Left ventricle myocardium inferior (tissue), 1 donor: ENCODE measurements at places on chromosomes 3 and 15.

DNA sequence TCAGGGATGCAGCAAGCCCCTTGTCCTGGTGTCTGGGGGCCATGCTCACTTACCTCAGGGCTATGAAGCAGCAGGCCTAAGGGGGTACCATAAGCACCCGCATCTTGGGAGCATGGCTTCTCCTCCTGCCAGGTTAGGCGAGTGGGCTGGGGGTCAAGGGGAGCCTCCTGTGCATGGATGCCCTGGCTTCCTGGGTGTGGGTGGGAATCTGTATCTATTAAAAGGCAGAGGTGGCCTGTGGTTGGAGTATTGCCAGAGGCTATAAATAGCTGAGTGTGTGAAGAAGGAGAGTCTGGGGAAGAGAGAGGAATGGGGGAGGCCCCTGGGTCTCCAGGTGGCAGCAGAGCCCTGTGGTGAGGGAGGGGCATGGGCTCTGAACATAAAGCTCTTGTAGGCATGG is 19.5 kb downstream of the ACVR2B start:
- DNase-seq, result no peak

GRCh38 chr15:99562238-99562637 is 3.5 kb upstream of the MEF2A start:
- DNase-seq, result no peak

DNA sequence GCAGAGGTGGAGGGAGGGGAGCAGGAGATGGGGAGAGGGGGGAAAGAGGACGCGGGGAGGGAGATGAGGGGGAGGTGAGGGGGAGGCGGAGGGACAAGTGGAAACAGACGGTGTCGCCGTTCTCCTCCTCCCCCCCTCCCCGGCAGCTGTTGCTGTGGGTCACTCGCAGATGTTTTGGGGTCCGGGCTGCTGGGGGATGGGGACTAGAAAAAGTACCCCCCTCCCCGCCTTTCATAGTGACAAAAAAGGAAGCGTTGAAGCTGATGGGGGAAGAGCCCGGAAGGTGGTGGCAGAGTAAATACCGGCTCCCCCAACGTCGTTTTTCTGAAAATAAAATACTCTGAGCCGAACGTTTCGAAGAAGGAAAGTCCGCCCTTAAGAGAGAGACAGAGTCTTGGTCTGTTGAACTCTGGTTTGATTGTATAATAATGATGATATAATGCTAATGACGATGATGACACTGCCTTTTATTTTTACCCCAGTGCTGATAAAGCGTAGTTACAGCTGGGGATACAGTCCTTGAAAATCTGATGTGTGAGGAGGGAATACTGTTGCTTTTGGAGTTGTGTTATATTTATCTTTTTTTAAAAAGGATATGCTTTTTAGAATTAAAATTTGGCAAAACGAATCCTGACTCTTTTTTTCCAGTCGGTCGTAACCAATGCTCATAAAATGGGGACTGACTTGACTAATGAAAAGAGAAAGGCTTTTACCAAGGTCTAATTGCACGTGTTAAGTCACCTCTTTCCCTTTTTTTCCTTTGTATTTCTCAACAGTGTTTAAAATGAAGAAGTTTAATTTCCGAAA is 993 bp downstream of the STXBP5L start:
- DNase-seq, result no peak

DNA sequence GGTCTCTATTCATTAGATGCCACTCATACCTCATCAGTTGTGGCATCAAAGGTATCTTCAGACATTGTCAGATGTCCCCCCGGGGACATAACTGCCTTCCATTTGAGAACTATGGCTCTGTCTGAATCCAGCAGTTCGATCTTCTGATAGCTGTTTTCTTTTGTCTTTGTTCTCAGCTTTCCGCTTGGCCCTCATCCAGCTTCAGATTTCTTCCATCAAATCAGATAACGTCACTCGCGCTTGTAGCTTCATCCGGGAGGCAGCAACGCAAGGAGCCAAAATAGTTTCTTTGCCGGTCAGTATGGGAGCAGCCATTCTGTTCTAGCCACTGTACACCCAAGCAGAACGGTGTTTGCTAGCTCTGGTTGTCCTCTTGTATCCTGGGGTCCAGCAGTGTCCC is 4.4 kb downstream of the NIT2 start:
- DNase-seq, result no peak

DNA sequence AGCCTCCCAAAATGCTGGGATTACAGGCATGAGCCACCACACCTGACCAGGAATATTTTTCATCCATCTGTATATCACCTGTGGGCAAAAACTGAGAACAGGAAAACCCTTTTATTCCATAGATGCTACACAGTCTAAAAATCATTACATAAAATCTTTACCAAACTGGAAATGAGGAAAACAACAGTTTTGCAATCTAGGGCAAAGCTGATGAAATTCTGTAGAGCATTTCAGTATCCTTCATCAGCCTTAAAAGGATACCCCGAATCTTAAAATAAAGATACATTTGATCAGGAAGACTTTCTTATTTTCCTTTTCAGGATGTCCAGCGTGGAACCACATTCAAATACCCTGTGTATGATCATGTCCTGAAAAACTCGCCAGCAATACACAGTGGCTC is 7.1 kb downstream of the SIAH2 start:
- DNase-seq, result no peak

- DNase-seq, result no peak
Measured at GRCh38 chr3:59318881-59319280, 269.1 kb upstream of the CFAP20DC start.

GRCh38 chr3:48852151-48852550 is 4.5 kb upstream of the PRKAR2A start:
- no peak for DNase-seq

DNA sequence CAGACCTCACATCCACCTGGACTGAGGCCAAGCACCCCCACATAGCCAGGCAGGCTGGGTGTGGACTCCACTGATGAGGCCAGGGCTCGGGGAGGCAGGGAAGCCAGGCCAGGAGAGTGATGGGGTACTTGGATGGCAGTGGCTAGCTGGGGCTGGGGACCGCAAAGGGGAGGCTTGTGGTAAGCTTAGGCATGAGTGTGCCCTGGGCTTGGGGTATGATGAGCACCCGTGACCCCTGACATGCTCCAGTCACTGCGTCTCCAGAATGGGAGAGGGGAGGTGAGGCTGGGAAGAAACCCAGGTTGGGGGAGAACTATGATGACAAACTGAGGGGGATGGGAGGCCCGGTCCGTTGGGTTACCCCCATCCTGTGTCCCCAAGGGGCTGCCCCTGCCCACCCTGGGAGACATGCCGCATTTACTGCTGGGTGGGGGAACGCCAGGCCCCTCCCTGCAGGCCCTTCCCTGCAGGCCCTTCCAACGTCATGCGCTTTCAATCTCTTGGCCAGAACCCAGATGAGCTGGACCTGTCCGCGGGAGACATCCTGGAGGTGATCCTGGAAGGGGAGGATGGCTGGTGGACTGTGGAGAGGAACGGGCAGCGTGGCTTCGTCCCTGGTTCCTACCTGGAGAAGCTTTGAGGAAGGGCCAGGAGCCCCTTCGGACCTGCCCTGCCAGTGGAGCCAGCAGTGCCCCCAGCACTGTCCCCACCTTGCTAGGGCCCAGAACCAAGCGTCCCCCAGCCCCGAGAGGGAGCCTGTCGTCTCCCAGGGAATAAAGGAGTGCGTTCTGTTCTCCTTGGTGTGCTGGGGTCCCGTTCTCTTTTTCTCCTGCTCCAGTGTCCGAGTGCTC is 34.1 kb downstream of the TSPAN3 start:
- DNase-seq, result no peak
